ENCODE measurements at places on chromosomes 2 and 18. TPM values are rescaled to one million over a fixed set of nuclear protein-coding genes. Genes with fewer than 3 reads are reported as not detected.

Gene MROH2A
- polyA plus RNA-seq: not detected

Gene ANKRD62
- polyA plus RNA-seq: not detected

Gene FNDC4
- 0.31 TPM for polyA plus RNA-seq

Gene INHA
- polyA plus RNA-seq: not detected

Gene NR4A2
- polyA plus RNA-seq: 177 TPM

Gene PROKR1
- 0.01 TPM for polyA plus RNA-seq

Gene MAP3K2
- 9.9 TPM for polyA plus RNA-seq

DNA sequence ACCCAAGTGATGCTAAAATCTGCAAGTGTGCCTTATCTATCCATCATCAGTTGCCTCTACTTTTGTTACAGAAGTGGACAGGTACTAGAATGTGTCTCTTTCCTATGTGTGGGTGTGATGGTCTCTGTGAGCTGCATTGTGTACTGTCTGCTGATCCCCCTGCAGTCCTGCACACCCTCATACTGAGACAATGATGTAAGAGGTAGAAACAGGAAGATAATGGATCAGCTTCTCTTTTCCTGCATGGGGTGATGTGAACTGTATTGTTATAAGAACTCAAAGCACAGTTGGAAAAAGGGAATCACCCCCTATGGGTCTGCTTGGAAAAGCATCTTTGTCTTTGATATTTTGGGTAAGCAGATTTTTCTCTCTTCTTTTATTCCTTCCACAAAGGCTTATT is 537.6 kb upstream of the CDH2 start:
- no peak overlapping the region for H3K27ac ChIP-seq
- no peaks in the 10 kb centered on the region for H3K4me1 ChIP-seq
- H3K27me3 ChIP-seq: no peaks in the 10 kb centered on the region
- H3K36me3 ChIP-seq: no peaks in the 10 kb centered on the region
- DNase-seq: no peak

GRCh38 chr2:102070058-102070642 is 72.4 kb upstream of the IL1R1 start:
- H3K4me1 ChIP-seq: peaks cover 3% of the 10 kb centered on the region
- no peaks in the 10 kb centered on the region for H3K36me3 ChIP-seq
- DNase-seq: no peak
- H3K4me3 ChIP-seq: no peak overlapping the region

DNA sequence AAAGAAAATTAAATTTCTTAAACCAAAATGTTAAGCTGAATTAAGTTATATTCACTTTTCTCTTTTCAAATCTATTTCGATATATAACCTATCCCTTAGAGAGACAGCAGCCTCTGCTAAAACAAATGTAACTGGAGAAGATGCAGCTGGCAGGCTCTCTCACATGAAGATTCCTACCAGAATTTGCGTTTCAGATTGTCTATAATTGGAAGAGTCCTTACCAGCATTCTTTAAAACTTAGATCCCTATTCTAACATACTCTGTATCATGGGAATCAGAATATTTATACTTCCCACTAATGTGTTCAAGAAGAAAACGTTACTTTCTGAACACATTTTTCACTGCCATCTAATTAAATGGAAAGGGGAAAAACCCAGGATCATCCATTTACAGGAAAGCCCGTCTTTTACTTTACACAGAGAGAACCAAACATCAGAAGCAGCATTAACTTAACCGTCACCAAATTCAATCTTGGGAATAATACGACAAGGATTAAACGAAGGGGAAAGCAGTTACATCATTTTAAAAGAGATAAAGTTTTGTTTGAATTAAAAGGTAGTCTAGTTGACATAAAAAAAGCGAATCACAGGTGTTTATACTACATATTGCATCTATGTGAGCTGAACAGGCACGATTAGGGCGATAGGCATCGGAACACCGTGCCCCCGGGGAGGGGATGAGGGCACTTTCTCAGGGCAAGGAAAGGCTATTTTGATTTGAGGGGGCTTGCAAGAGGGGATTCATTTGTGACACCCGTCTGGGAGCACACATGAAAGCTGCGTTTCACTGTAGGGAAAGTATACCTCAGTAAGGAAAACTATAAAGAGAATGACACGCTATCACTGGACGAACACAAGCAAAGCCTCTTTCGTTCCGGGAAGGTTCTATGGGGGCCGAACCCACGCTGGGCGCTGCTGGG is 1.3 kb downstream of the PTPN2 start:
- peak overlapping the region; percentile 66 for H3K4me3 ChIP-seq
- peaks cover 81% of the 10 kb centered on the region for H3K4me1 ChIP-seq
- DNase-seq: no peak

GRCh38 chr2:73070643-73071359 is 711 bp downstream of the SFXN5 start:
- peak overlapping the region; percentile 84 for H3K27ac ChIP-seq
- no peaks in the 10 kb centered on the region for H3K36me3 ChIP-seq
- DNase-seq: no peak

- H3K4me1 ChIP-seq: no peaks in the 10 kb centered on the region
- H3K36me3 ChIP-seq: no peaks in the 10 kb centered on the region
- H3K27ac ChIP-seq: no peak overlapping the region
- peaks cover 6% of the 10 kb centered on the region for H3K27me3 ChIP-seq
Measured at GRCh38 chr18:59646963-59647307, 50.3 kb downstream of the CCBE1 start.

DNA sequence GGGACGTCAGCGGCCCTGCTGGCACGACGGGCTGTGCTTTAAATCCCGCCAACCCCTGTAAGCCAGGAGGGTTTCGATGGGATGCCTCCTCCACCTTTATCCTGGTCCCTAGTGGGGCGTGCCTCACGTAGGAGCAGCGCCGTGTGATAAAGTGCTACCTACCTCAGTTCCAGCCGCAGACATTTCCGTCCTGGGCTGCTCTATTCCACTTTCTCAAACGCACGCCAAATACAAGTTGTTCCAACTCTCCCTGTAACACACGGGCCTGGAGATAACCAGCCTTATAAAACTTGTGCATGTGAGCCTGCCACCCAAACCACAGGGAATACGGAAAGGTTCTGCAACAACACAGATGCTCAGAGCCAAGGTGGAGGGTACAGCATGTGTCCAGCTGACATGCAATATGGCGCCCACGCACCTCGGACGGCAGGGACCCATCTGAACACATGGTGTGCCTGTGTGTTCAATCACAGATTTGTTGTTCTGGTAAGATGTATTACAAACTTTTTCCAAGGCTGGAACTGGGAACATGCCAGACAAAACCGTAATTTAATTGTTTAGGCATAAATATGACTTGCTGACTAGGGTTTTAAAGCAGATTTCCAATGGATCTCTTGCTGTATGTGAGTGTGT is 47.7 kb downstream of the ZNF516 start:
- no peak overlapping the region for H3K27ac ChIP-seq
- H3K36me3 ChIP-seq: peaks cover 5% of the 10 kb centered on the region
- H3K4me1 ChIP-seq: peaks cover 22% of the 10 kb centered on the region
- no peak overlapping the region for H3K4me3 ChIP-seq

GRCh38 chr2:11998218-11998617 is 251.8 kb downstream of the LPIN1 start:
- no peaks in the 10 kb centered on the region for H3K27me3 ChIP-seq
- H3K4me3 ChIP-seq: no peak overlapping the region
- no peak overlapping the region for H3K27ac ChIP-seq
- no peaks in the 10 kb centered on the region for H3K36me3 ChIP-seq
- DNase-seq: peak; percentile 22

- peaks cover 25% of the 10 kb centered on the region for H3K4me1 ChIP-seq
- H3K4me3 ChIP-seq: peak within 1 kb of the TSS; percentile 55
Measured at GRCh38 chr2:232633413-232634205, at the start of gene EFHD1. EFHD1 (plus strand) TSS chr2:232633604; CDS start chr2:232633705, 101 bp downstream.

DNA sequence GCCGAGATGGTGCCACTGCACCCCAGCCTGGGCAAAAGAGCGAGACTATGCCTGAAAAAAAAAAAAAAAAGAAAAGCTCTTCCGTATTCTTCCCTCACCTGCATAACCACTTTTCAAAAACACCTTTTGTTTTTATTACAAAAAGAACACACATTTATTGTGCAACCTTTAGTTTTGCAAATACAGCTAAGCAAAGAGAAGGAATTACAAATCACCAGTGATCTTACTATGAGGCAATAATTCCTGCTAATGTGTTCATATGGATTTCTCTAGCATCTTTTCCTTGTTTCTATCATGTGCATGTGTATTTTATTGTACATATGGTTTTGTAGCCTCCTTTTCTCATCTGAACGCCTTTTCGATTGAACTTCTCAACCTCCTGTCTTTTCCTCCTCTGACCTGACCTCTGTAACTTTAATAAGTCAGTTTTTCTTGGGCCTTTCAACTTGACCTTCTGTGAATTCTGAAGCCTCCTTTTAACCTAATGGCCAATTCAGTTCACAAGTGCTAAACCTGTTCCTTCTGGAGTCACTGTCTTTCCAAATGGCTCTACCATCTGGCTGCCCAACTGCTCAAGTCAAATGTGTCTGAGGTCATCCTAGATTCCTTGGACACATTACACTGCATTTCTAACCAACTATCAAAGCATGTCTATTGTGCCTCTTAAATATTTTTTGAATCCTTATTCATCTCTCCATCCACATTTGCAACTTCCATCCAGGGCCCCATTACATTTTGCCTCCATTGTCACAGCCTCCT is 59.1 kb upstream of the DAPL1 start:
- no peaks in the 10 kb centered on the region for H3K36me3 ChIP-seq
- H3K4me3 ChIP-seq: no peak overlapping the region
- H3K27me3 ChIP-seq: no peaks in the 10 kb centered on the region
- H3K27ac ChIP-seq: no peak overlapping the region

GRCh38 chr2:222424729-222425671 is 657 bp downstream of the SGPP2 start:
- DNase-seq: peak; percentile 57
- peak overlapping the region; percentile 59 for H3K4me3 ChIP-seq
- no peaks in the 10 kb centered on the region for H3K36me3 ChIP-seq
- peaks cover 7% of the 10 kb centered on the region for H3K27me3 ChIP-seq
- H3K4me1 ChIP-seq: peaks cover 45% of the 10 kb centered on the region

DNA sequence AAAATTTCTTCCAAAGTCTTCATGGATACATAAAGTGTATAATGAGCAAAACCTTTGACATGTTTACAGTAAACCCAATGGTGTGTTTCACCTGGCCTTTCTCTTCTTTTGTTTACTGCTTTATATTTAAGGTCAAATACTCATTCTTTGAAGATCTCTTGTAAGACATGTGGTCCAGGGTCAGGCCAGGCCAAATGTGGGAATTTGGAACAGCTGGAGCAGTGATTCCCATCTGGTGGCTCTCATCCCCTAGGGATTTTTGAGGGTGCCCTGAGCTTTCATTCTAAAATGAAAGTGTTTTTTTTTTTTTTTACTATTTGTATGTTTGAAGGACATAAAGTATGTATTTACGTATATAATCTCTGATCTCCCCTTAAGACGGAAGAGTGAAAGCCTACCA is 13.8 kb upstream of the MGAT5 start:
- H3K27ac ChIP-seq: no peak overlapping the region
- H3K4me3 ChIP-seq: no peak overlapping the region
- peaks cover 76% of the 10 kb centered on the region for H3K4me1 ChIP-seq
- no peaks in the 10 kb centered on the region for H3K36me3 ChIP-seq
- no peak for DNase-seq

- no peak overlapping the region for H3K27ac ChIP-seq
- no peak for DNase-seq
- no peak overlapping the region for H3K4me3 ChIP-seq
- H3K36me3 ChIP-seq: no peaks in the 10 kb centered on the region
- H3K27me3 ChIP-seq: no peaks in the 10 kb centered on the region
Measured at GRCh38 chr2:209845666-209846065, 74.0 kb downstream of the UNC80 start.

GRCh38 chr2:240806006-240806405 is 14.0 kb downstream of the KIF1A start:
- no peak for DNase-seq
- H3K27ac ChIP-seq: no peak overlapping the region
- H3K4me3 ChIP-seq: no peak overlapping the region
- H3K4me1 ChIP-seq: no peaks in the 10 kb centered on the region
- H3K36me3 ChIP-seq: no peaks in the 10 kb centered on the region

- H3K36me3 ChIP-seq: no peaks in the 10 kb centered on the region
- peaks cover 4% of the 10 kb centered on the region for H3K27me3 ChIP-seq
- H3K4me3 ChIP-seq: no peak overlapping the region
- no peaks in the 10 kb centered on the region for H3K4me1 ChIP-seq
Measured at GRCh38 chr2:12804091-12804856, 87.5 kb downstream of the TRIB2 start.

GRCh38 chr2:136005462-136006196 is 20.2 kb upstream of the DARS1 start:
- no peak overlapping the region for H3K4me3 ChIP-seq
- no peaks in the 10 kb centered on the region for H3K36me3 ChIP-seq
- DNase-seq: no peak

DNA sequence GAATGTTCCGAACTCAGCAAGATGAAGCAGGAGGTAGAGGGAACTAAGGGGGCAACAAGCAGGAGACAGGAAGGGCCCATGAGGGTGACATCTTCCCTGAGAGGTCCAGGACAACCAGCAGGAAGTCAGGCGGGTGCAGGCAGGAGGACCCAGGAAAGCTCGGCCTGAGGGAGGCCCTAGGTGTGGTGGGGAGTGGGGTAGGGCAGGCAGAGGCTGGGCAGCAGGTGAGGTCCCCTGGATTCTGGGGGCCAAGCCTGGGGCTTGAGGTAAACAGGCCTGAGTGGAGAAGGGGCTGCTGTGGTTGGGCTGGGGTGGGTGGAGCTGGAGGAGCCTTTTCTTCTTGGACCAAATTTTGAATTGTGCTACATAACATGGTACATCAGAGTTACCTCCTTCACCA is 4.1 kb upstream of the ALPG start:
- H3K4me1 ChIP-seq: no peaks in the 10 kb centered on the region
- no peak for DNase-seq
- no peak overlapping the region for H3K27ac ChIP-seq
- no peaks in the 10 kb centered on the region for H3K27me3 ChIP-seq
- no peak overlapping the region for H3K4me3 ChIP-seq
- no peaks in the 10 kb centered on the region for H3K36me3 ChIP-seq

DNA sequence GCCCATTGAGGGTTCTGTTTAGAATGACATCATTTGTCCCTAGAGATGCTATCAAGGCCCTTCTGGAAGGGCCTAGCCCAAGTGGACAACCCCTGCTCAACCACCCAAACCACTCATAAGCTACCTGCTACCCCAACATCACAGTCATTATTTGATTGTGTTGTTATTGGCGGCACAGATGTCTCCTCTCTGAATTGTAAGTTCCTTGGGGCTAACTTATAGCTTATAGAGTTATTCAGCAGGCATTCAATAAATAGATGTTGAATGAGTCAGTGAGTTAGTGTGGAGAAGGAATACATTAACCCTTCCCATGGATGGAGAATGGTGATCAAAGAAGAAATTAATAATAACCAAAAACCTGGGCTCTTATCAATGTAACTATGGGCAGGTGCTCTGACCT is 80.0 kb downstream of the ACAA2 start:
- H3K27ac ChIP-seq: no peak overlapping the region
- no peaks in the 10 kb centered on the region for H3K27me3 ChIP-seq
- H3K4me3 ChIP-seq: no peak overlapping the region
- no peak for DNase-seq
- no peaks in the 10 kb centered on the region for H3K36me3 ChIP-seq
- H3K4me1 ChIP-seq: no peaks in the 10 kb centered on the region

- no peak overlapping the region for H3K4me3 ChIP-seq
- H3K36me3 ChIP-seq: no peaks in the 10 kb centered on the region
- H3K4me1 ChIP-seq: no peaks in the 10 kb centered on the region
- H3K27ac ChIP-seq: no peak overlapping the region
Measured at GRCh38 chr18:10912790-10913545, 236.4 kb downstream of the PIEZO2 start.
